ENCODE measurements at places on chromosomes 2 and 18.
A peak's percentile ranks its signal among the peaks of the same experiment; 100 is the strongest.

GRCh38 chr2:100692381-100692780 lies 127.6 kb upstream of the NPAS2 start:
- DNase-seq = no peak

DNA sequence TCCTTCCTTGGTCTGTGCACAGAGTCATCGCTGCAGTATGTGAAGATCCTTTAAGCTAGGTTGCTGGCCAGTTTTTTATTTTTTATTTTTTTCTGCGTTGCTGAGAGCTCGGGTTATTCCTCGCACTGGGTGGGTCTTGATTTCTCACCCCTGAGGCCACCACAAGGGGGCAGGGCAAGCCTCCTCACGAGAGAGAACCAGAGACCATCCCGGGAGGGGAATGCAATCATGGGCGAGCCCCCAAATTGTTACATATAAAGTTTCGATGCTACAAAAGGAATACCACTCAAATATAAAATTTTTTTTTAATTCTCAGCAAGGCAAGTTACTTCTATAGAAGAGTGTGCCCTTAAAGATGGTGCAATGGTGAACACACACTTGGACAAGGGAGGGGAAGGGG lies 24.9 kb downstream of the HTR2B start:
- DNase-seq = no peak

- DNase-seq = no peak
Observed at GRCh38 chr2:29233428-29233827, 118.2 kb downstream of the CLIP4 start.

DNA sequence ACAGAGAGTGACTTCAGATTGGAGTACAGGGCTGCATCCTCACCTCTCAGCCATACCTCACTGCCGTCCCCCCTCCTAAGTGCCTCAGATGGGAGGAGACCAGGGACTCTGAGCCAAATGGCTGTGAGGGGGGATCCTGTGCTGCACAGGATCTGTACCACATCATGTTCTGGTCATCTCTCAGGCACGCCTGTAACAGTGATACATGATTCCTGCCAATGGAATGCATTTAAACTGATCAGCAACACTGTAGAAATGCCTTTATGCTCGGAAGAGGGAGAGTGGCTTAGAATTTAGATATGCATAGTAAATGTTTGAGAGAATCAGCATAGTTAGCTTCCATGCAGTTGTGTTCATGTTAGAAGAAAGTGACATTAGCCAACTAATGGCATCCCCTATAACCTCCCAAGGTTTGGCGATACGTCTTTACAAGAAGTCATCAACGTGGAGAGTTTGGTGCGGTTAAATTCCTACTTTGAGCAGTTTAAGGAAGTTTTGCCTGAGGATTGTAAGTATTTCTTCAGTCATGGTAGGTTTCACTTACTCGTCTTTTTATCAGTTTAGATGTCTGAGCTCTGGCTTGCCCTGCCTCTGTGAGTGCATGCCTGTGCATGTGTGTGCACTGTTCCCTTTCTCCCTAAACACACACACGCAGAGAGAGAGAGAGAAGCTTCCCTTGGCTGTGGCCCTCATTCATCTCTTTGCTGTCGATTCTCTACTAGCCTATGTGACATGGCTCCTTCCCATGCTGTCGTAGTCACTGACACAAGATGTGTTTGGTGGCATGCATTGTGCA lies 40.0 kb downstream of the COA5 start:
- DNase-seq = no peak

DNA sequence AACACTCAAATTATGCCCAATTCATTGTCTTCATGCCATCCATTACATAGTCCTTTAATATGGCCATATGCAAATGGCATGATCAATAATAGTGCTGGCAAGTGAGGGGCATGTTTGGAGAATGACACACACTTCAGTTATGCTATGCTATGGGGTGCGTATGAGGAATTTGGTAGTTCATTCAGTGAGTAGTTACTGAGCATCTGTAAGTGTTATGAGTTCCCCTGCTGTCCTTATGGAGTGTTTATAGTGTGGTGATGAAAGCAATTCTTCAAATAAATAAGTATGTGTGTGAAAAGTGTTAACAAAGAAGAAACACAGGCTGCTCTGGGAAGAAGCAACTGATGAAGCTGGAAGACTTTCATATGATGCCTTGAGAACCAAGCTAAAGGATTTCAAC lies 383.7 kb upstream of the SLC14A2 start:
- no peak for DNase-seq

GRCh38 chr18:6203791-6204190 lies 210.9 kb downstream of the L3MBTL4 start:
- no peak for DNase-seq

DNA sequence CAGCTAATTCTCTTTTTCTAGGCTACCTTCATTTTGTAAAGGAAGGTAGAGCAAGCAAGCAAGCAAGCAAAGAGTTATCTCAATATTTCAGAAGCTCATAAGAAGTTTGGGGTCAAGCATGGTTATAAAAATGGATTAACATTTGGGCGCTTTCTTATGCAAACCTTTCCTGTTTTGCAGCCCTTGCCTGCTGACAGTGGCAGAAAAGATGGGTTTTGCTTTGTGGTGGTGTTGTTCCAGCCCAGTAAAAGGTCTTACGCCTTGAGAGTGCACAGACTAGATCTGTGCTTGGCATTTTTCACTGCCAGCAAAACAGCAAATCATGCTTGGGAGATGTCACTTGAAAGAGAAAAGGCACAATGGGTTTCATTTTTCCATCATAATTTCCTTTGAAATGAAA lies 1320.6 kb upstream of the CELF4 start:
- no peak for DNase-seq

DNA sequence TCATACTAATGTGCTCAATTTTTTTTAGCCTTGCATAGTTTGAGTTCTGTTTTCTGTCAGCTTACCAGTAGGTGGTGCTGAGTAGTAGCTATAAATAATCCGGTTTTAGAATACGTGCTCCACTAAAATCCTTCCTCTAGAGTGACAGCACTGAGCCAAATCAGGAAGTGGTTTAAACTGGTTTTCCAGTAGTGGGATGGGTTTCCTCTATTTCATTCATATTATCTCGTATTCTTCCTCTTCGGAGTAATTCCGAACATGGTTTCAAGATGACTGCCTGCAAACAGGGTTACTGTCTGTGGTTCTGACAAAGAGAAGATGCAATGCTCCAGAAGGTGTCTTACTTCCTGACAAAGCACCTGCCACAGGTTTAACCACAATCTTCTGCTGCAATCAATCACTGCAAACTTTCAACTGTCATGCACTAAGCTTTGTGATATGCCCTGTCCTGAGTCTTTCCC lies 496.9 kb upstream of the VRK2 start:
- DNase-seq = no peak

- no peak for DNase-seq
Observed at GRCh38 chr2:71563872-71564271, 110.5 kb downstream of the DYSF start.

DNA sequence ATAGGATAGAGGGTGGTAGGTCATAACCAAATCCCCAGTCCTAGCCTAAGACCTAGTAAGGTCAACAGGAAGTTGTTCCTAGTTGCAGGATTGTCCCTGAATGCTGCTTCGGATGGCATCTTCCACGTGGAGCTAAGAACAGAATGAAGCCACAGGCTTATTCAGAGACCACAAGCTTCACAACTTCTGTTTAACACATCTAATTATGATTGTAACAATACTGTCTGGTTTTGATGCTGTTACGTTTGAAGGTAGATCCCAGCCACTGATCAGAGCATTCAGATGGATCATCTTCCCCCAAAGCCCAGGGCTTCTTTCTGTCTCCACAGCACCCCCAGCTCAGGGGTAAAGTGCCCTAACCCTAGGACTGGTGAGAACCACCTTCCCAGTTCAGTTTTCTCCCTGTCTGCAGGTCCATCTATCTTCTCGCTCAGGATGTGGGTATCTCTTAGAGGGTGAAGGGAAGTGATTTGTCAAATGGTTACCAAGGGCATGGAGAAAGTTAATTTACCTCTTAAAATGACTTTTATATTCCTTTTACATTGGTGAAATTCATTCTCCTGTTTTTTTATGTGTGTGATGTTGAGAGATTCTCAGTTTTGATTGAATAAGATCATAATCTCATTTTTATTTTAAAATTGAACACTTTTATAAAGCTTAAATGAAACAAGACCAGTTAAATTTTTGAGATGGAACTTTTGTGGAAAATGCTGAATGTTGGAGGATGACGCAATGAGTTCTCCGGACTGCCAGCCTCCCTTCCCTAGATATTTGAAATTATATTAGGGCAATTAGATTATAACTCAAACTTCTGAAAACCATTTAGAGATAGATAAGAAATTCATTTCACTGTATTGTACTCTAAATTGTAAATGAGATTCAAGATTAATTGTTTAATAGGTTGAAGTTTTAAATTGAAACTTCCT lies 66.5 kb downstream of the RHBDD1 start:
- no peak for DNase-seq

- DNase-seq = no peak
Observed at GRCh38 chr2:118535818-118536212, 311.6 kb downstream of the EN1 start.

DNA sequence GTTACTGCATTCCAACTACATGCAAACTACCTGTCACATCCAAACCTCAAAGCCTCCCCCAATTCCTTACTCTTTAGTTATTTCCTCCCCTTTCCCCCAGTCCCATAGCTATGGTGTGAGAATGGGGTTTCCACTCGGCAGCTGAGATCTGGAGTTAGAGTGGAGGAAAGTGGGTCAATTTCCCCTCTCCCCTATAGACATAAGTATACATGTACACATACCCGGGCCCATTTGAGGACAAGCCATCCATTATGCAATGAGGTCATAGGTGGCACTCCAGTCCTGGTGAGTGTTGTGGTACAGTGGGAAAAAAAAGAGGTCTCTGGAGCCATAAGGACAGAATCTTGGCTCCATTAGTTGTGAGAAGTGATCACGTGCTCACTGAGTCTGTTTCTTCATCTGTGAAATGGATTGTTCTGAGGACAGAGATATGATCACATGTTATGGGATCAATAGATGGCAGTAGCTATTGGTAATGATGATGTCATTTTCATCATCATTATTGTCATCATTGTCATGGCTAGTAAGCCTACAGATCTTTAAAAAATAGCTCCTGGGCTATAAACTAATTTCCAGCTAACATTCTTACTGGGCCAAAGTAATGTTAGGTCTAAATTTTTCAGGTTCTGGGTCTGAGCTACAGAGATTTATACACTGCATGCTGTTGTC lies 119.0 kb downstream of the BCL2L11 start:
- DNase-seq = no peak

DNA sequence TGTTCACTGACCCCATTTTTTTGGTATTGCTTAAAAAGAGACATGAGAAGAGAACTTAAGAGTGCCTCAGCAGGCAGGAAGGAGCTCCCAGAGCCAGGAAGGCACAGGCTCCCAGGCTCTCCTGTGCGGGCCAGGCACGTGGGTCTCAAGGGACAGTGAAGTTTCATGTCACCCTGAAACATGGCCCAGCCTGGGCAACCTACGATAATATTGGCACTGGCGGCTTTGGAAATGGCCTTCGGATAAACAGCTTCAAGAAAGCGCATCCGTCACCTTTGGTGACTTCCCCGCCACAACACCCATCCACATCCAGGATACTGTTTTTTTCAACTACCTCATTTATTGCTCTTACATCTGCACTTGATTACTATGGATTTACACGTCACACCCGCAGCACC lies 30.5 kb downstream of the PXDN start:
- DNase-seq = no peak

GRCh38 chr2:219215871-219216534 lies 2.8 kb downstream of the ABCB6 start:
- DNase-seq = no peak

- no peak for DNase-seq
Observed at GRCh38 chr2:116211719-116212118, 1602.8 kb upstream of the DDX18 start.

DNA sequence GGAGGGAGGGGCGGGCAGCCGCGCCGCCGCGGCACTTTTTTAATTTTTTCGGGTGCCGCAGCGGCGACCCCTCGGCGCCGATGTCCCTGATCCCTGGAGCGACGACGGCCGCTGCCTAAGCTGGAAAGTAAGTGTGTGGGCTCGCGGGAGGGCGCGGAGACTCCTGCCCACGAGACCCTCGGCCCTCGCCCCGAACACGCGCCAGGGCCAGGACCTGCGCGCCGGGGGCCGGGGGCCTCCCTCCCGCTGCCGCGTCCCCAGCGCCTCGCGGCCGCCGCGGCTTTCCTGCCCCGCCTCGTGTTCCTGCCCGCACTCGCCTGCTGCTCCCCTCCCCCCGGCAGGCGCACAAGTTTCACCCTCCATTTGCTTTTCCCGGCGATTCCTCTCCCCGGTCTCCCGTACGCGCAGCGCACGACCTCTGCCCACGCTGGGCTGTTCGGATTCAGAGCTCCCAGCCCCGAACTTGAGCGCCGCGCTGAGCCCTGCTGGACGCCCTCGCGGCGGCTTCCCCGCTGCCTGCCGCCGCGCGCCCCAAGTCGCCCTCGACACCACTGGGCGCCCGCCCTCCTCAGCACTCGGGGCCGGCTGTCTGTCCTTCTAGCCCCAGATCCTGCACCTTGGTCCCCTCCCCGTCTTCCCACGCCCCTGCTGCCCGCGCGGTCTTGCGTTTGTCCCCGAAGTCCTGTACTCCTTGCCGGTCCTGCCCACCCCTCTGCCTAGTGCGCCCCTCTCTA lies 507 bp downstream of the PKP4 start:
- DNase-seq = peak; percentile 49

GRCh38 chr2:191747170-191747530 lies 69.2 kb downstream of the NABP1 start:
- DNase-seq = no peak

DNA sequence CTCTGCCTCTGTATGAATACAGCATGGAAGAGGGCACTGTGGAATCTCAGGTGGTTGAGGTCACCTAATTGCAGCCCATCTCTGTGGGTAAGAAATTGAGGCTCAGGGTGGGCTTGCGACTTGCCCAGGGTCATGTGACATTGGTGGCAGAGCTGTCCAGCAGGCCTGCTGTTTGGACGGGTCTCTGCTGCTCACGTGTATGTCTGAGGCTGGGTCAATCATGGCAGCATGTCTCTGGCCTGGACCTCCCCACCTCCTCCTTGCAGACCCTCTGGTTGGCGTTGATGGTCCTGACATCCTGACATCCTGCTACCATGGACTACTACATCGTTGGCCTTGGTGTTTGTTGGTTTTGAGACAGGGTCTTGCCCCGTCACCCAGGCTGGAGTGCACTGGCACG lies 64.3 kb upstream of the HPCAL1 start:
- DNase-seq = no peak

- DNase-seq = no peak
Observed at GRCh38 chr2:124001696-124002430, 23.2 kb upstream of the CNTNAP5 start.

DNA sequence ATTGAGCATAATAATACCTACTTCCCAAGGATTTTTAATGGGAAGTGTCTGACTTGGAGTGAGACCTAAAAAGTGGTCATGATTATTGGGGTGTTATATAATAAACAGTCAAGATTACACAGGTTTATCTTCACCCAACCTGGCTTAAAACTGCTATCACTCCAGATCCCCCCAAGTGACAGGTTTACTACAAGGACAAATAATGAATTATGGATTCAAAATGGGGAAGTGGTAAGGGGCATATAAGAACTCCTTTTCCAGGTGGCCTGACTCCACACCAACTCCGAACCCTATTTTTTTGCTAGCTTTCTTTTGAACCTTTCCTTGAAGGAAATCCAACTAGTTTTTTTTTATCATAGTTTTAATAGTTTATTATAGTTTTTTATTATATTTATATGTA lies 663.0 kb upstream of the FANCL start:
- DNase-seq = no peak

Measured in kidney capillary endothelial cell (primary cell).